GM23248 (cell line): ENCODE measurements at places on chromosomes 7 and 10. TPM values are rescaled to one million over a fixed set of nuclear protein-coding genes. Genes with fewer than 3 reads are reported as not detected.
A peak's percentile ranks its signal among the peaks of the same experiment; 100 is the strongest.

SRGN gene
- 89.9 and 90.0 TPM in 2 replicates for polyA plus RNA-seq

PPP1R9A gene
- 0.03 TPM in 1 of 2 replicates, not detected in the other for polyA plus RNA-seq

DNA sequence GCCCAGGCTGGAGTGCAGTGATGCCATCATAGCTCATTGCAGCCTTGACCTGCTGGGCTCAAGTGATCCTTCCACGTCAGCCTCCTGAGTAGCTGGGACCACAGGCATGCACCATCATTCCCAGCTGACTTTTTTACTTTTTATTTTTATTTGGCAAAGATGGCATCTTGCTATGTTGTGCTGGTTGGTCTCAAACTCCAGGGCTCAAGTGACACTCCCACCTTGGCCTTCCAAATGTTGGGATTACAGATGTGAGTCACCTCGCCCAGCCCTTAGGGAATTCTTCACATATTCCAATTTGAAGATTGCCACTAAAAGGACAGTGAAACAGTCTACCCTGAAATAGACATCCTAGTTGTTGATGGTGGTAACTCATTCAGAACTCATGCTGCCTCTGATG is 27.7 kb downstream of the SUGCT start:
- peak; percentile 7 for DNase-seq

NACAD gene
- 0.93 and 1.2 TPM in 2 replicates for polyA plus RNA-seq

CYP2C19 gene
- not detected in 2 replicates for polyA plus RNA-seq

GRCh38 chr10:43045631-43046287 is 31.1 kb upstream of the RET start:
- no peak for DNase-seq
